ENCODE measurements at places on chromosomes 2 and 18.

- DNase-seq = no peak
Observed at GRCh38 chr18:51614033-51614432, 416.6 kb upstream of the MEX3C start.

DNA sequence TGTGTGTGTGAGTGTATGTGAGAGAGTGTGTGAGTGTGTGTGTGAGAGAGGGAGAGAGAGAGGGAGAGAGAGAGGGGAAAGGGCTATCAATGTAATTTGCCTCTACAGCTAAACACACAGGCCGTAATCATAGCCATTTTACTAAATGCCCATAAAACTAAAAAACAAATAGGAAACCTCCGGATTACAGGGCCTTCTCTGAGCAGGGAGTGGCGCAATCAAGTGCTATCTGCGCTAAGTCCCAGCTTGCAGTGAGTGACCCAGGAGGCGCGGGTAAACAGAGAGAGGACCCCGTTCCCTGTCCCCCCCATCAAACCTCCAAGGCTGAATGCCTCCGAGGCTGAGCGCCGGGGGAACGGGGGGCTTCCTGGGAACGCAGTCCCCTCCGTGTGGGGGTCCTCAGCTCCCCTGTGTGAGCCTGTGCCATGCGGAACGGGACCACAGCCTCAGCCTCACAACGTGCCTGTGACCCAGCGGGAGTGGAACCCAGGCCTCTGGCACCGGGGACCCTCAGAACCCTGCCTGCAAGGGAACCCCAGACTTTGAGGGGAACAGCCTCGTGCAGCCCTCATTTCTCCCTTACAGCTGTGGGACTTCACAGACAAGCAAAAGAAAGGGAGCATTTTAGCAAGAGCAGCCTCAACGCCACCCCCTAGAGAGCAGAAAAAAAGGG is 54.7 kb upstream of the ID2 start:
- DNase-seq = no peak

DNA sequence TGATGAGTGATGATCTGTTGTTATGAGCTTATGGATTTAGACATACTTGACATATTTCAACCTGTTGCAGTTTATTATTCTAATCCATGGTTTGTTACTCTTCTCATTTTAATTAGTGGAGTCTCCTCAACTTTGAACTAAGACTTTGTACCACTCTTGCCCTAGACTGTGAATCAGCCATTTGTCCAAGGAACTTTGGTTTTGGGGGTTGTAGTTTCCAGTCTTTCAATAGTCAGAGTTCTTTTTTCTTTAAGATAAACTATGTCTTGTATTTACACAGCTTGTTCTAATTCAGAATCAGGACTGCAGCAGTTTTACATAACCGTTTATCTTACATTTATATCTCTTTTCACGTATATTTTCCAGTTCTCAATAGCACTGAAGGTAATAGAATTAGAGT is 133.6 kb downstream of the GULP1 start:
- no peak for DNase-seq

DNA sequence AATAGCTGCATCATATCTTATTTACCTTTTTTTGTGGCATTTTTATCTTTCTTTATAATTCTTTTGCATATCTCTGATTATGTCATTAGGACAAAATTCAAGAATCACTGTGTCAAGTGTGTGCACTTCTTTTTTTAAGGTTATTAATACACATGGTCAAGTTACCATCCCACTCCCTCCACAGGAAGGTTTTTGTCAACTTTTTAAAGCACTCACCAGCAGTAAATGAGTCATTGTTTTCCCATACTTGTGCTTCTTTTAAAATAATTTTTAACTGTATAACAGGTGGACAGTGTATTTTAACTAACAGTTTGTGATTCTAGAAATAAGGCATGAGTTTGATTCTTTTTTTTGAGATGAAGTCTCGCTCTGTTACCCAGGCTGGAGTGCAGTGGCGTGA is 45.7 kb upstream of the FAM171B start:
- DNase-seq = no peak

GRCh38 chr2:31398881-31399280 is 15.7 kb downstream of the XDH start:
- no peak for DNase-seq
